Large intestine (tissue), 12 donors: ENCODE measurements at places on chromosomes 16 and 17. TPM values are rescaled to one million over a fixed set of nuclear protein-coding genes. Genes with fewer than 3 reads are reported as not detected.

DNA sequence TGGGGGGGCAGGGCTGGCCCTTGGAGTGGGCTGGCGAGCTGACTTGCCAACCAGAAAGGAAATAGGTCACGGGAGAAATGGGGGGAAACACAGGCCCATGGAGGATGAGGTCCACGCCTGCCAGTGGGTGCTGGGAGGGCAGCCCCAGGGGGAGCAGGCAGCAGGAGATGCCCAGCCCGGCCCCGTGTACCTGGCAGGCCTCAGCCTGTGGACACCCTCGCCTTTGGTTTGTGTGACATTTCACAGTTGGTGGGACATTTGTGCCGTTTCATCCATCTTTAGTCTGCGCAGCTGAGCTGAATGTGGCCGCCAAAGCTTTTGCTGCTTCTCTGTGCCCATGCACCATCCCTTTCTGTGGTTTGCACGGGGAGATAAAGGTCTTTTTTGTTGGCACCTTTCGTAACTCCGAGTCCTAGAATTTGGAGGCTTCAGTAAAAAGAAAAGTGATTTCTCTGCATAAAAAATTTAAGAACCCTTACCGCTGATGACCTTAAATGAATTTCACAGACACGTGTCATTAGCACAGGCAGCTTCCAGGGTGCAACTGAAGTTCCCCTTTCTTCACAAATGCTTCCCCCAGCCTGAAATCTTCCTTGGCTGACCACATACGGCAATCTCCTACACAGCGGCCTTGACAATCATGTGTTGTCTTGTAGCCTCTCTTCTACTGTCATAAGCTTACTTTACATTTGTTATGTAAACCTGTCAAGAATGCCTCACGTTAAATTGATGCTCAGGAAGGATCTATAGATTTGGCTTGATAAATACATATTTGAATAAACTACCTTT is 193.6 kb downstream of the RPTOR start:
- H3K4me1 ChIP-seq = peaks cover 3% of the 10 kb centered on the region
- H3K27ac ChIP-seq = no peak overlapping the region
- no peak for DNase-seq
- peaks cover 6% of the 10 kb centered on the region for H3K36me3 ChIP-seq
- no peak overlapping the region for H3K4me3 ChIP-seq
- no peaks in the 10 kb centered on the region for H3K27me3 ChIP-seq

DNA sequence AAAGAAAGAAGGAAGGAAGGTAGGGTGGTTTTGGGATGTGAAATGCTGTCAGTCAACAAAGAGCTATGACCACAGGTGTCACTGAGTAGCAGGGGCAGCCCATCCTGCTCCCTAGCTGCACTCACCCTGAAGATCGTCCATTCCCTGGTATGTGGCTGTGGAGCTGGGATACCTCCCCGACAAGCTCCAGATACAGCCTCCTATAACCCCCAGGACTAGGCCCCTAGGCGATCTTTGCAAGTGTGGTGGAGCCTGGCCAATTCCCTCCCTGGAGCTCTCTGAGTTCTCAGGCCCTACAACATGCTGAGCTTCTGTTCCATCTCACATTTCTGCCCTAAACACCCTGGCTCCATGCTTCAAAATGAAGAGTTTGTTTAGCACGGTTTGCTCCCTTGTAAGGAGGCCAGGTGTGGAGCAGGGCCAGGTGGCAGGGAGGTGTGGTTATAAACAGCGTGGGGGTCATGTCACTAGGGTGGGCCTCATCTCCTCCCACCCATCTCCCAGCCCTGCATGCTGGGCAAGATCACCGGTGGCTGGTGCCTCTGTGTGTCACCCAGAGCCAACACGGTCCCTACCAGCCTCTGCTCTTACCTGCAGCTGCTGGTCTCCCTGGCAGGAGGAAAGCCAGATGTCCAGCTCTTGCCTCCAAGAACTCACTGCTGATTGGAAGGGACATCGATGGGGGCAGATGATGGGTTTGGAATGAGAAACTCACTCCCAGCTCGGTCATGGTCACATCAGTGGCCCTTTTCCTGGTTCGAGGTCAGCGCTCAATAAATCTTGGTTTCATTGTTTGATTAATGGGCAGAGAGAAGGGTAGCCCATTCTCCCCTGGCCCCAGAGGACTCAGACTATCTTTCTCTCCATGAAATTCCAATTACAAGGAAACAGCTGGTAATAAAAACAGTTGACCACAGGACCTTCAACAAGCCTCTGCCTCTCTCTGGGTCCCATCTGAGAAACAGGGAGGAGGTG is 511.0 kb upstream of the CDH5 start:
- no peaks in the 10 kb centered on the region for H3K36me3 ChIP-seq
- no peak overlapping the region for H3K27ac ChIP-seq
- H3K4me1 ChIP-seq = no peaks in the 10 kb centered on the region
- DNase-seq = no peak

- peak within 1 kb of the TSS; percentile 91 for H3K4me3 ChIP-seq
- peaks cover 11% of the 10 kb centered on the region for H3K4me1 ChIP-seq
- H3K27me3 ChIP-seq = no peaks in the 10 kb centered on the region
- DNase-seq = no peak
- H3K27ac ChIP-seq = peak within 1 kb of the TSS; percentile 93
Measured at GRCh38 chr17:5419959-5420653, at the start of gene RPAIN. RPAIN (plus strand) TSS chr17:5420182; CDS start chr17:5420211, 29 bp downstream.

DNA sequence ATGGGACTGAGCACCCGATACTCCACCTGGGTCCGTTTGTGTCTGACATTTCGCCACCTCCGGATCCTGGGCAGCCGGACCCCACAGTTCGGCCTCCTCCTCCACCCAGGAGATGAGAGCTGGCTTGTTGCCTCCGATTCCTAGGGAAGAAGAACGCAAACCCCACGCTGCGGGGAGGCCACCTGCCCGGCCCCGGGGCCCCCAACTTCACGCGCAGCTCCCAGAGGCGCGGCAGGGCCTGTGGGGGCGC is 542 bp downstream of the ZNF764 start:
- peak overlapping the region; percentile 96 for H3K27ac ChIP-seq
- peak overlapping the region; percentile 87 for H3K4me3 ChIP-seq
- no peaks in the 10 kb centered on the region for H3K27me3 ChIP-seq
- peaks cover 39% of the 10 kb centered on the region for H3K4me1 ChIP-seq
- no peak for DNase-seq

DNA sequence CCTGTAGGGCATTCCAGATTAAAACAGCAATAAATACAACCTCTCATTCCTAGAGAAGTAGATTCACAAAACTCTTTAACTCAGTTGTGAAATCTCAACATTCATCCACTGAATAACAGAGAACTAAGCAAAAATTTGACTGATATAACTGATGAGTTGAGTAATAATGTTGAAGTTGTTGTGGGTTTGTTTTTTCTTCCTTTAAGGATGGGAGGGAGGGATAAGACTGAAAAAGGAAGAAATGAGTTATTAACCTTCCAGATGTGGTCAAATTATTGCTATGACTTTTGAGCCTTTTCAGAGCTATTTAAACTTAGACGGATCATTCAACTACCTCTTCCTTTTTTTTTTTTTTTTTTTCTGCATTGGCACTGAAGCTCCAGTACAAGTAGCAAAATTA is 38.6 kb downstream of the SKAP1 start:
- H3K27me3 ChIP-seq = peaks cover 9% of the 10 kb centered on the region
- DNase-seq = no peak
- H3K4me3 ChIP-seq = no peak overlapping the region
- no peaks in the 10 kb centered on the region for H3K4me1 ChIP-seq
- H3K36me3 ChIP-seq = no peaks in the 10 kb centered on the region

GRCh38 chr17:76732734-76733617 is 4.2 kb downstream of the SRSF2 start:
- no peak overlapping the region for H3K4me3 ChIP-seq
- no peaks in the 10 kb centered on the region for H3K27me3 ChIP-seq
- H3K27ac ChIP-seq = no peak overlapping the region
- H3K4me1 ChIP-seq = peaks cover 19% of the 10 kb centered on the region

DNA sequence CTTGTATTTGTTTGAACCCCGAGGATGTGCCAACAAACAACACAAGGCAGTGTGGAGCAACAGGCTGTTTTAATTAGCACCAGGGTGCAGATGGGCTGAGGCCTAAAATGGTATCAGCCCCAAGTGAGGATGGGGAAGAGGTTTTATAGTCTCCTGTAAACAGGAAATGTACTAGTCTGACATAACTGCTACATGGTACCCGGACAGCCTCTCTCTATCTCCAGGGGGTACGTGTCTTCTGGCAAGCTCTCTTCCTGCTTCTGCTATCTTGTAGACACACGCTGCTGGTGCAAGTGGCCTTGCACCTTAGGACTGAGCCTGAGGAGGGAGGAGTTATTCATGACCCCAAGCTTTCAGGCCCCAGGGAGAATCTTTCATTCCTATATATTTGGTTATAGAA is 2451.0 kb downstream of the TP53TG3F start:
- H3K36me3 ChIP-seq = no peaks in the 10 kb centered on the region
- no peaks in the 10 kb centered on the region for H3K27me3 ChIP-seq
- no peaks in the 10 kb centered on the region for H3K4me1 ChIP-seq
- H3K27ac ChIP-seq = no peak overlapping the region
- no peak for DNase-seq

DNA sequence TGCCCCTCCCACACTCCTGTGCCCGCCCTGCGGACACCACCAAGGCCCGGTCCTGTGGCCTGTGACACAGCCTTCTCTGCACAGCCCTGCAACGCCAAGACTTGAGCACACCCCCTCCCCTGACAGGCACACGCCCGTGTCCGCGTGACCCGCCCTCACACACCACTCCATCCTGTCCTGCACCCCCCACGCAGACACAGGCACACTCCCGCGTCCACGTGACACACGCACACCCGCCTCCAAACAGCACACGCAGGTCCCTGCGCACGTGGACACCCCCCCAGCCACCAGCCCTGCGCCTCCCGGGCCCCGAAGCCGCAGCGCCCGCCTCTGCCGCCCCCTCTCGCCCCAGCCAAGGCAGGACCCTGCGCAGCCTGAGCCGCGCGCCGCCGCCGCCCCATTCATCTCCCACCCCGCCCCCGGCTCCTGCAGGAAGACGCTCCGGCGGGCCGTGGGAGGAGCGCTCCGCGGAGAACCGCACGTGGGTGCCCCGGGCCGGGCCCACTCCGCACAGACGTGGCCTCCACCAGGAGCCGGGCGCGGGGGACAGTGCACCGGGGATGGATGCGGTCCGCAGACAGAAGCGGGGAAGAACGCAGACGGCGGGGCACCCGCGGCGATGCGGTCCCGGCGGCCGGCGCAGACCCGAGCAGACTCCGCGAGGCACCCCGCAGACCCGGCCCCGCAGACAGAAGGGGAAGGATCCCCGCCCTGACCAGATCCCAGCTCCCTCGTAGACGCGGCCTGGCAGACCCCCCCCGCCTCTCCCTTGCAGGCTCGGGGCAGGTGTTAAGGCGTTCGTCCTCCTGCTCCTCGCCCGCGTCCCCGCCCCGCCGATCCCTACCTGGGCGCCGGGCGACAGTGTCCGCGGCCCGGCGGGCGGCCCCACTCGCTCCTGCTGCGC is 506 bp downstream of the CAMKK1 start:
- peaks cover 1% of the 10 kb centered on the region for H3K36me3 ChIP-seq
- no peaks in the 10 kb centered on the region for H3K27me3 ChIP-seq
- H3K27ac ChIP-seq = peak overlapping the region; percentile 18
- H3K4me3 ChIP-seq = peak overlapping the region; percentile 45
- peak; percentile 74 for DNase-seq
- peaks cover 39% of the 10 kb centered on the region for H3K4me1 ChIP-seq

DNA sequence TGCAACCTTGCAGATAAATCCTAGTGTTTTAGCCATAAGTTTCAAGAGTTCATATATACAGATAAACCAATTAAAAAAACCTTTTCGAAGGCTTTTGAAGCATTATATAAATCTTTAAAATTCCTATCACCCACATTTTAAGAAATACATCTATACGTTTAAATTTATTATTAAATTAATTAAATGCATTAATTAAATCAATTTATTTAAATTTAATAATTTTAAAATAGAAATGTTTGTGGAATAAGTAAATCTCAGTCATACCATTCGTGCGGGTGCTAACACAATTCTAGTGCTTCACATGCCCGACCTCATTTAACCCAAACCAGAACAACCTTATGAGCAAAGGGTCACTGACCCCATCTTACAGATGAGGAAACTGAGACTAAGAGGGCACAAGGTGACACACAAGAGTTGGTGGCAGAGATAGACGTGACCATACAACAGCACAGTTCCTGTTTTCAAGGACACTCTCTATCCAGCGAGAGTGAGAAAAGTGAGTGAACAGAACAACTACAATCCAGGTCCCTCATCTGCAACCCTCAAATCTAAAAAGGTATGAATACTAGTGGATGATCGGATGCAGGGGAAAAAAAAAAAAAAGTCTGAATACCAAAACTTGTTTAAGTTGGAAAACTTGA is 1.4 kb downstream of the NSMCE1 start:
- H3K27ac ChIP-seq = no peak overlapping the region
- H3K4me3 ChIP-seq = no peak overlapping the region
- peaks cover 14% of the 10 kb centered on the region for H3K4me1 ChIP-seq
- H3K27me3 ChIP-seq = no peaks in the 10 kb centered on the region
- no peak for DNase-seq

DNA sequence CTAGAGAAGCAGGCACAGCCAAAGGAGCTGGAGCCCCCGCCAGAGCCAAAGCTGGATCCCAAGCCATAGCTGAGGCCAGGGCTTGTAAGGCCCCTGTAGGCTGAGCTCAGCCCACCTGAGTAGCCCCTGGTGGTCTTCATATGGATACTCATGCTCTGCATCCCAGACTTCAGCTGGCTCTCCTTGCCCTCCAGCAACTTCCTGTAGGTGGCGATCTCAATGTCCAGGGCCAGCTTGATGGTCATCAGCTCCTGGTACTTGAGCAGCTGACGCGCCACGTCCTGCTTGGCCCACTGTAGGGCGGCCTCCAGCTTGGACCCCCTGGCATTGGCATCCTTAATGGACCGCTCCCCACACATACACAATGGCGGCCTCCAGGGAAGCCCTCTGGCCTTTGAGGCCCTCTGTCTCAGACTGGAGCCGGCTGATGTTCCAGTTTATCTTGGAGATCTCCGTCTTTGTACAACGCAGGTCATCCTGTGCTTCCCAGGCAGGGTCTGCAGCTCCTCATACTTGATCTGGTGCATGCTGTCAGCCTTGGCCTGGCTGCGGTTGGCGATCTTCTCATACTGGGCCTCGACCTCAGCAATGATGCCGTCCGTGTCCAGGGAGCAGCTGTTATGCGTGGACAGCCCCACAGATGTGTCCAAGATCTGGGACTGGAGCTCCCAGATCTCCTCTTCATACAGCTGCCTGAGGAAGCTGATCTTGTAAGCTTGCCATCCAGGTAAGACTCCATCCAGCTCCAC is 28.9 kb downstream of the IKZF3 start:
- no peaks in the 10 kb centered on the region for H3K4me1 ChIP-seq
- no peak for DNase-seq
- no peaks in the 10 kb centered on the region for H3K36me3 ChIP-seq
- no peak overlapping the region for H3K4me3 ChIP-seq
- H3K27ac ChIP-seq = no peak overlapping the region
- no peaks in the 10 kb centered on the region for H3K27me3 ChIP-seq

GRCh38 chr16:54174201-54174600 is 112.4 kb downstream of the IRX3 start:
- no peak for DNase-seq
- H3K27me3 ChIP-seq = peaks cover 95% of the 10 kb centered on the region
- no peak overlapping the region for H3K4me3 ChIP-seq

Gene HCRT
- polyA plus RNA-seq = 0.13 TPM

Gene EME1
- polyA plus RNA-seq = 3.5 TPM

Gene CCL1
- polyA plus RNA-seq = not detected

Gene HSD11B2
- polyA plus RNA-seq = 5.8 TPM

Gene MTHFSD
- polyA plus RNA-seq = 19.5 TPM

Gene CSH1
- 0.30 TPM for polyA plus RNA-seq

Gene TNFRSF13B
- polyA plus RNA-seq = 0.07 TPM

Gene VASN
- 5.7 TPM for polyA plus RNA-seq

Gene SLC16A3
- 19.5 TPM for polyA plus RNA-seq

Gene TNS4
- polyA plus RNA-seq = 0.06 TPM

Gene SYT17
- polyA plus RNA-seq = 8.2 TPM

Gene LCAT
- 18.5 TPM for polyA plus RNA-seq
